NCI-H524 treated with DMSO at 0.1 percent for 48 hours (cell line): ENCODE measurements at places on chromosomes 7 and 10.

DNA sequence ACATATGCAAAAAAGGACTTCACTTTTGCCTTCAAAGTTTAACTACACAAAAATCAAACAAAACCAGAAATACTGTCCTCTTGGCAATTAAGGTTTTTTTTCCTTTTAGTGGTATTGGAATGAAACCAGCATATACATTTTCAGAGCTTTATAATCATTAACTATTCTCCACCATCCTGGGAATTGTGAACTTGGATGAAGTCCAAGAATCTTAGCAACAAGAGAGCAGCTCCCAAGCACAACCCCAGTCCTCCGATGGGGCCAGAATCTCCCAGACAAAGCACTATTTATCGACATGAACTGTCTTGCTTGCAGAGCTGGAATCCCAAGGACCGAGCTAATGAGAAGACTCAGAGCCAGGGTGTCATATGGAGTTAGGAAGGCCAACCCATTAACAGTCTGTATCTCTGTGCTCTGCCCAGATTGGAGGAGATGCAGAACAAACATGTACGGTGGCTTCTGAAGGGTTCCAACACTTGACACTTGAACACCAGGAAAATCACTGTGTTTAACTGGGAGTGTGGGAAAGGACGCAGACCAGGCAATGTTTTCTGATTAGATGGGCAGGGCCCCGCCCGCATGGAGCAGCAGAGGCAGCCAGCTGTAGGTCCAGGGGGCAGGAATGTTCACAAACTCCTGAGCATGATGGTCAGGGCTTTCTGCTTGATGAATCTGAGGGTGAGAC, 35.5 kb downstream of the PPP1R3C start:
- no peak for DNase-seq

DNA sequence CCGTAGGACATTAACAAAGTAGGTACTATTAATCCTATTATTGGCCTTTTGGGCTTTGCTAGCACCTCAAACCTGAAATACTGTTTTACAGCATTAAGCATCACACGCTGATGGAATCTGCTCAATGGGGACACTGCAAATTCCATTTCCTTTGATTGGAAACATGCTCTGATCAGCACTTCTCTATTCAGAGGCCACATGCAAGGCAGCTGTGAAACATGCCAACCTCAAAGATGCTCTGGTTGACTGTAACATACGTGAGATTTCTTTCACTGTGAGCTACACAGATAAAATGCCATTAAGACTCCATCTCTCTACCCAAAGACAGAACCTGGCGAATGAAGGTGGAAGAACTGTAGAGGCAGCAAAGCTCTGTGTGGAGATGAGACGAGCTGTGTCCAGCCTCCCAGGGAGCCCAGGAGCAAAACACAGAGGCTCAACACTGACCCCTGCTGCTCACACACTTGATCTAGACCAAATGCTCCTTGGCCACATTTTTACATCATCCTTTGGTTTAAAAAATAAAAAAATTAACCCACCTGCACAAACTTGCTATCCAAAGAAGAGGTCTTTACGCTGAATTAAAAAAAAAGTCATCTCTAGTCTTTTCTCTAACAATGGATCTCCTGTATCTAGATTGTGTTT, 8.0 kb downstream of the RSU1 start:
- no peak for DNase-seq

- no peak for DNase-seq
Measured at GRCh38 chr7:87216701-87217508, 2.6 kb downstream of the TMEM243 start.

GRCh38 chr7:131124001-131124629, 203.6 kb upstream of the MKLN1 start:
- DNase-seq: no peak

DNA sequence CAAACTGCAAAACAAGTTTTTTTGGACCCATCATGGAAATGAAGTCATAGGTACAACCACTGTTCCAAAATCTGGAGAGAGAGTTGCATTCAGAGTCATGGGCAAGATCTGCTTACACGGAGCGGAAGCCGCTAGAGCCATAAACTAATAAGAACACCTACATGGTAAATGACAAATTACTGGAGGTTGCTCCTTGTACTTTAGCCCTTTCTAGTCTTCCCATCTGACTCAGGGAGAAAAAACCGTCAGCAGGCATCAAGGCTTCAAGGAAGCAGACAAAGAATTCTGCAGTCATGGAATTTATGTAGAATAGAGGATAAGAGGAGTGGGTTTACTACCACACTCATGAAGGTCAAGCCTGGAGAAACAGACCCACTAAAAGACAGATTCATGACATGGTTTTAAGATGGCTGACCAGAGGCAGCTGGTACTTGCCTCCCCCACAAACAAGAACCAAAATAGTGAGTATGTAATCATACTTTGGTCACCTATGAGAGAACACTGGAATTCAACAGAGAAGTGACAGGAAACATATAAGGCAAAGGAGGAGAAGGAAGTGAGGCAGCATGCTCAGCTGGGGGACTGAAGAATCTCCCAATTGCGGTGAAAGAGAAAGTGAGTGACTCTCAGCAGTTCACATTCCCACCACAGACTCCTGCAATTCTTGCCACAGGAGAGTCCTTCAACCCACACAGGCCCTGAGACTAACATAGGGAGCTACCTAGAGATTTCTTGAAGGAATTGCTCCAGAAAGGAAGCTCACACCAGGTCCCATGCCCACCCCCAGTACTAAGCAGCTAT, 42.4 kb upstream of the ASAH2 start:
- no peak for DNase-seq

GRCh38 chr7:139936760-139937310, 107.8 kb downstream of the TBXAS1 start:
- DNase-seq: no peak
